Activated T-cell treated with anti-CD3 and anti-CD28 coated beads, Interleukin-2, amount 50 U/mL, for 4 hours (primary cell): ENCODE measurements at places on chromosomes 4 and X.
A peak's percentile ranks its signal among the peaks of the same experiment; 100 is the strongest.

DNA sequence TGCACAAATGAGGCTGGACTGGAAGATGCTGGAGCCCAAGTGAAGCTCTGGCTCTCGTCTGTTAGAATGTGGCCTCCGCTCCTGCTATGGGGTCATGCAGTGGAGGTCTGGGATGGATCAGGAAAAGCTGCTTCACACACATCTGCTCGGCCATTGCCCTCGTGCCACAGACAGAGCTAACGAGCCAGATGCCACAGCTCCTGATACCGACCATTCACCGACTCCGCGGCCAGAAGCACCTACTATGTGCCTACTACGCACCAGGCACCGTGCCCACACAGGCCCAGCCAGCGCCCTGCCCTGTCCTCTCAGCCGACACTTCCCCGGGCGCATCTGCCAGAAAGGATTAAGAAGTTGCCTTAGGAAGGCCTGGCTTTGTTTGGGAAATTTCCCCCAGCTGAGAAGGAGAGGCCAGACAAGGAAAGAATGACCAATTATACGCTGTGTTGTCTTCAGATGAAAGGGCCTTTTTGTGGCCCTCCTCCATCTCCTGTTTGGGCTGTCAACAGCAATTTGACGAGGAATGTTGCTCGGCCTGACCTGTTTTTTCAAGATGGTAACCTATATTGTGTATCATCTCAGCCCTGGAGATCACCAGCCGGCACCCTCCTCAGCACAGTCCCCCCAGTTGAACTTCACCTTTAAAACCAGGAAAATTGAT is 34.3 kb downstream of the HMX1 start:
- no peak for DNase-seq

GRCh38 chr4:174058846-174059245 is 224.6 kb downstream of the FBXO8 start:
- DNase-seq = no peak

GRCh38 chrX:69221239-69222102 is 56.2 kb upstream of the PJA1 start:
- DNase-seq = no peak

- no peak for DNase-seq
Observed at GRCh38 chr4:8252301-8253173, 17.0 kb upstream of the HTRA3 start.

DNA sequence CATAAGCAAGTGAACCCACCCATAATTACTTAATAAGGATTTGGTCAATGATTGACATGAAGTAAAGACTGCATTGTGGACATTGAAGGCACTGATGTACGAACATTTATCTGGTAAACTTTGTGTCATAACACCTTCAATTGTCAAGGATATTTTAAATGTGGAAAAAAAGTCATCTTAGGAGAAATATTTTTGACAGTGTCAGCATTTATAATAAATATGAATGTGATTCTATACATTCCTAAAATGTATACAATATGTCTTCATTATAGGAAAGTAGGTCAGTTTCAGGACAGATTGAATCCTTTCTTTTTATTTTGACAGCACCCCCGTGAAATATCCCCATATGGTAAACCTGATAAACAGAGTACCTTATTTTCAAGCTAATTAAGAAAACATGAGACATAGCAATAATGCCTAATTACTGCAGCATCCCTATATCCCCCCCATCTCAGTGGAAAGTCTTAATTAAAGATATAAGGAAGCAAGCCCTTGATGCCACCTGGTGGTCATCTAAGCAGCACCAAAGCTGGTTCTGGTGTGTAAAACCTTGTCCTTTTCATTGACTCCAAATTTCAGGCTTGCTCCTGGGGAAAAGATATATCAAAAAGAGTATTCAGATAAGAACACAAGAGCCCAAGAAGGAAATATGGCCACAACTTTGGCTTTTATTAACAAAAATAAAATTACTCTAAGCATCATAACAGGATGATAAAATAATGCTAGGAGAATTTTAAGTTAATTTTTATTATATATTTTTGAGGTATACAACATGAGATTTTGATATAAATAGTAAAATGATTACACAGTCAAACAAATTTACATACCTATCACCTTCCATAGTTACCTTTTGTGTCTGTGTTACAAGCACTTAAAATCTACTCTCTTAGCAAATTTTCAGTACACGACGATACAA is 379.7 kb downstream of the TLL1 start:
- DNase-seq = no peak

- DNase-seq = no peak
Observed at GRCh38 chr4:82728301-82728700, 70.3 kb downstream of the SCD5 start.

DNA sequence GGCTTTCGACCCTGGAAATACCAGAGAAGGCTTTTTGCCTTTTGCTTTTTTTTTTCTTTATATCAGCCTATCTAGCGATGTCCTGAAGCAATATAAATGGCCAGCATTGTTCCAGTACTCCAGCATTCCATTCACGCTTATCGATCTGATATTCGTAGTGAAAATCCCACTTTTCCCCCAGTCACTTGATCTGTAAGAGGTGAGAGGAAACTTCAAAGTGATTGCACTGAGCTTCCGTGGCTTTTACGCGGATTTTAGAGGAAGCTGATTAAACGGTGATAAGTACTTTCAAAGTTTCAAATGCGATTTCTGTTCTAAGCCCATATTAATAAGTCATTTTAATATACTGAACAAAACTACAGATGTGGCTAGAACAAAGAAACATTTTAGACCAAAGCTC is 725.5 kb downstream of the TRIML1 start:
- DNase-seq = no peak

GRCh38 chr4:1978226-1978625 is 30.5 kb downstream of the NELFA start:
- no peak for DNase-seq

- DNase-seq = peak; percentile 38
Observed at GRCh38 chr4:105145903-105146275, 787 bp upstream of the TET2 start.

DNA sequence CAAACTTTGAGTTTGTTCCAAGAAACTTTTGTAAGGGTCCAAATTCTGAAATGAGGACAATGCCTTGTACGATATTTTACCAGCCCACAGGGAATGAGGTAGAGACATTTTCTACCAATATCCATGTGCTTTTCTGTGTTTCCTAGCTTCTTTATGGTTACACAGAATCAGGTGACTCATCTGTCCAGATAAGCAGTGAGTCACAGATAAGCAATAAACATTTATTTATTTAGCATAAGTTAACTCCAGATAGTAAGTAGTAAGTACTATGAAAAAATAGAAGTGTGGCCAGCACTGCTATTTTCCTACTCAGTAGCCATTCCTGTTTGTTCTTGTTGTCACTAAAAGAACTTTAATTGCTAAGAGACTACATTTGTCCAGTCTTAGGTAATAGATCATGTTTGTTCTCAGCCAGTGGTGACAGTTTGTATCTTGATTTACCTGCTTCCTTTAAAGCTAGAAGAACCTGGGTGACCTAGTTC is 7.4 kb downstream of the AFF1 start:
- no peak for DNase-seq

DNA sequence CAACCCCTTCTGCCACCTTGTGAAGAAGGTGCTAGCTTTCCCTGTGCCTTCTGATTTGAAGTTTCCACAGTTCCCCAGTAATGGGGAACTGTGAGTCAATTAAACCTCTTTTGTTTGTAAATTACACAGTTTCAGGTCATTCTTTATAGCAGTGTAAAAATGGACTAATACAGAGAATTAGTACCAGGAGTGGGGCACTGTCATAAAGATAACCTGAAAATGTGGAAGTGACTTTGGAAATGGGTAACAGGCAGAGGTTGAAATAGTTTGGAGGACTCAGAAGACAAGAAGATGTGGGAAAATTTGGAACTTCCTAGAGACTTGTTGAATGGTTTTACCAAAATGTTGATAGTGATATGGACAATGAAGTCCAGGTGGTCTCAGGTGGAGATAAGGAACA is 131.0 kb upstream of the HAND2 start:
- DNase-seq = no peak

- DNase-seq = no peak
Observed at GRCh38 chr4:160175064-160175643, 1072.3 kb downstream of the RAPGEF2 start.

DNA sequence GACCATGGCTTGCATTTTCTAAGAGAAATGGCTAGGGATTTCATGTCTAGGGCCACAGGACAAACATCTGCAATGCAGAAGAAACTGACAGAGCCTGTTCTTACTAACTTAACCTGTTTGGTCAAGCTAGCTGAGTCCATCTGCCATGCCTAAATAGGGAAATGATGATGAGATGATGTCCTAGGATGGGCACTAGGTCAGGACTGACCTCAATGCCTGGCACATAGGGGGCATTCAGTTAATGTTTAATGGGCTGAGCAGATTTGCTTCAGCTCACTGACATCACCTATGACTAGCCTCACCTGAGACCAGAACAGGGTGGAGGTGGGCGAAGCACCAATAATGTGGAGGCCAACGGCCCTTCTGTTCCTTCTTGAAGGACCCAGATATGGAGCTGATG is 174.2 kb upstream of the SCML1 start:
- no peak for DNase-seq

DNA sequence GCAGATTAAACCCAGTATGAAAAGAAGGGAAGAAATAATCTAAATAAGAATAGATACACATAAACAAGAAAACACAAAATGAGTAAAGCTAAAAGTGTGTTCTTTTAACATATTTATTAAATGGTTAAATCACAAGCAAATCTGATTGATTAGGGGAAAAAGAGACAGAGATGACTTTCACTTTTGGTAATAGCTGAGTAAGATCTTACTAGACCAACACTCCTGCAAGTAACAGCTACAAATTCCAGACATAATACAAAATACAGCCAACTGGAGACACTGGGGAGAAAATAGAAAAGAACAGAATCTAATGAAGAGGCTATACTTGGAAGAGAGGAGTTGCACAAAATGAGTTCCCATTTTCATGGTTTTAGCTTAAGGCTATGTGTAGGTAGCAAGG is 33.5 kb downstream of the OR13H1 start:
- no peak for DNase-seq

- DNase-seq = no peak
Observed at GRCh38 chr4:24973747-24974601, 56.8 kb downstream of the LGI2 start.
